GM04503 (cell line): ENCODE measurements at places on chromosomes 6 and 20.

- DNase-seq: no peak
These were observed 105.0 kb downstream of the VEGFA start for GRCh38 chr6:43874814-43875590.

- DNase-seq: no peak
These were observed 936 bp downstream of the ZDHHC14 start for GRCh38 chr6:157381631-157382621.

- peak; percentile 4 for DNase-seq
These were observed 270.5 kb downstream of the BMP2 start for GRCh38 chr20:7038029-7038428.

- DNase-seq: peak; percentile 87
These were observed 59.2 kb downstream of the TRAM2 start for GRCh38 chr6:52517502-52518278.

- DNase-seq: no peak
These were observed 130.6 kb upstream of the INSM1 start for GRCh38 chr20:20237093-20237959.

- peak; percentile 100 for DNase-seq
These were observed 191.8 kb upstream of the MAN1A1 start for GRCh38 chr6:119541132-119541905.

DNA sequence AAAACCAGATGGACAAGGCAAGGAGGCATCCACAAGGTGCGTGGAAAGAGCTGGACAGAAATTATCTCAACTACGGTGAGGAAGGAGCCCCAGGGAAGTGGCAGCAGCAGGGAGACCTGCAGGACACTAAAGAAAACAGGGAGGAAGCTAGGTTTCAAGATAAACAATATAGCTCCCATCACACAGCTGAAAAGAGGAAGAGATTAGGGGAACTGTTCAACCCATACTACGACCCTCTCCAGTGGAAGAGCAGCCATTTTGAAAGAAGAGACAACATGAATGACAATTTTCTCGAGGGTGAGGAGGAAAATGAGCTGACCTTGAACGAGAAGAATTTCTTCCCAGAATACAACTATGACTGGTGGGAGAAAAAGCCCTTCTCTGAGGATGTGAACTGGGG is 26.8 kb downstream of the TRMT6 start:
- DNase-seq: no peak

DNA sequence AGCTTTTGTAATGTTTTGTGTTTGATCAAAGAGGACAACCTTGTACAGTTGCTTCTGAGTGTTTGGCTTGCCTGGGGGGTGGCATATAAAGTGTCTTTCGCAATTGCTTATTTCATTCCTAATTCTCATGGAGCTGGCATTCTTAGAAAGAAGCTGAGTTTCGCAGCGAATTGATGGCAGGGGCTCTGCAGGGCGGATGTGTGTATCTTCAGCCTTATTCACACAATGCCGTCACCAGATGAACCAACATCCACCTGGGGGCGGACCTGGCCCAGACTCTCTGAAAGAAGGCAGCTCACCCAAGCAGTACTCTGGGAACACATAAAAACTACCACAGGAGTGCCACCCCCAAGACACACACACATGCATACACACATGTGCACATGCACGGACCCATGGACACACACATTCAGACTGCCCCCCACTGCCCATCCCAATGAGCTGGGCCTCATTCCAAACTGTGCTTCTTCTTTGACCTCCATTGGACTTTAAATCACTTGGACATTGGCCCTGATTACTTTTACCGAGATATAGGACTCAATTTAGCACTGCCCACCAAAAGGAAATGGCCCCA is 55.4 kb upstream of the FOXQ1 start:
- no peak for DNase-seq

GRCh38 chr20:59723607-59724456 is 119.5 kb downstream of the PHACTR3 start:
- no peak for DNase-seq

DNA sequence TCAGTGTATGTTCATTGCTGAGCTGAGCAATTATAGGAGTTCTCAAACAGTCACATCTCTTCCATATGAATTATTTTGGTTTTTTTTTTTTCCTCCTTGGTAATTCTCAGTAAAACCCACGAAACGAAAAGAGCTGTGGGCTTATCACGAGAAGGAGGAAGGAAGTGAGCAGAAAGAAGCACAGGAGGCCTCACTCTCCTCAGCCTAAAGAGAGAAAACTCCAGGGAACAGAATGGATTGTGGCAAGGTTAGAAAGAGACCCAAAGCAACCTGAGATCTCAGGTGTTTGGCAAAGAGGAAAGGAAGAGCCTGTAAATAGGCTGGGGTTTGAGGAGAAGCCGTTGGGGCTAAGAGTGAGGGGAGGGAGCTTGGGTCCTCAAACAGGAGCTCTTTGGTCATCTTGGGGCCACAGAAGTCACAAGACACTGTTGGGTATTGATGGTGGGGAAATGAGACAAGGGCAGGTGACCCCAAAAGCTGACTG is 67.8 kb upstream of the CITED2 start:
- DNase-seq: no peak

DNA sequence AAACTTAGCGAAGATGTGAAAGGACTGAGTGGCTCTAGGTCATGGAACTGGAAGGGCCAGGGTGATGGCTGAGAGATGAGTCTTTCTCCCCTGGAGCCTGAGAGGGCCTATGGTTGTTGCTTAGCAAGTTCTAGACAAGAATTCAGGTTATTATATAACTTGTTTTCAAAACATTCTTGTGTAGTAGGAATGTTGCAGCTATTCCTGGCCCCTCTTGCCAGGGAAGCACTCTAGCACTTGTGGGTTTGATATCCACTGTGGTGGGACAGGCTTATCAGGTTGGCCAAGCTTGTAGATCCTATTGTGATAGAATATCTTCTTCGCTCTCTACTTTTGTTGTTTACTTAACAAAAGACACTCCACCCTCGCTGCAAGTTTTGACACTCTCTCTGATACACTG is 211.8 kb upstream of the CITED2 start:
- no peak for DNase-seq

DNA sequence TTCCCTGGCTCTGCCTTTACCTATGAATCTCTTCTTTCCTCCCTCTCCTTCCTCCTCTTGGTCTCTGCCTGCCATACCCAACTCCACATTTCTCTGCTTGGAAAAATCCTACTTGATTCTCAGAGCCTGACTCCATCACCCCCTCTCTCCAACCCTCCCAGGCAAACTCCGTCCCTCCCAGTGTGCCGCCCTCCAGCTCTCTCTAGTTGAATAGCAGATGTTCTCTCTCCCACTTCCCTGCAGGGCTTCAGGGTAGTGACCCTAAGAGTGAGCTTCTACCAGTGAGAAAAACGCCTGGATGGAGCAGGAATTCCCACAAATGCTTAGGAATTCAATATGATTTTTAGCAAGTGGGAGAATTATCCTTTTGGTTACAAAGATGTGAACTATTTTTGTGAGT is 141.6 kb downstream of the MTHFD1L start:
- no peak for DNase-seq

- no peak for DNase-seq
These were observed 7.2 kb upstream of the THEMIS start for GRCh38 chr6:127907960-127908640.

DNA sequence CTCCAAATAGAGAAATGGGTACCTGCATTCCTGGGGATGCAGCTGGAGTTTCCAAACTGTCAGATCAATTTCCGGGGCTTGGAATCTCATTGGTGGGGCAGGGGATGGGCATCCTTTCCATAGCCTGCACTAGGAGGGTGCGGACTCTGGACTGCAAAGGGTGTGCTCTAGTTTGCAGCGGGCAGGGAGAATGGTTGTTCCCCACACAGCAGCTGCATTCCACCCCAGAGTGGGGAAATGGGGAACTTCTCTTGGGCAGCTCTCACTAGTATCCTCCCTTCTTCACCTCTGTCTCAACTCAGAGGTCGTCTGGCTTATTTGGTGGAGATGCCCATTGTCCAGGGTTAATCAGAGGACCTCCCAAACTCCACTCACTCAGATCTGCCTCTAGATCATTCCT is 34.5 kb upstream of the CDKN1A start:
- no peak for DNase-seq

GRCh38 chr20:39282619-39283092 is 320.5 kb downstream of the DHX35 start:
- no peak for DNase-seq

- DNase-seq: no peak
These were observed 32.8 kb upstream of the POPDC3 start for GRCh38 chr6:105212587-105212986.

GRCh38 chr20:8912731-8913130 is 156.2 kb upstream of the PLCB4 start:
- DNase-seq: no peak

- no peak for DNase-seq
These were observed 35.8 kb downstream of the SLC2A4RG start for GRCh38 chr20:63775096-63775978.

DNA sequence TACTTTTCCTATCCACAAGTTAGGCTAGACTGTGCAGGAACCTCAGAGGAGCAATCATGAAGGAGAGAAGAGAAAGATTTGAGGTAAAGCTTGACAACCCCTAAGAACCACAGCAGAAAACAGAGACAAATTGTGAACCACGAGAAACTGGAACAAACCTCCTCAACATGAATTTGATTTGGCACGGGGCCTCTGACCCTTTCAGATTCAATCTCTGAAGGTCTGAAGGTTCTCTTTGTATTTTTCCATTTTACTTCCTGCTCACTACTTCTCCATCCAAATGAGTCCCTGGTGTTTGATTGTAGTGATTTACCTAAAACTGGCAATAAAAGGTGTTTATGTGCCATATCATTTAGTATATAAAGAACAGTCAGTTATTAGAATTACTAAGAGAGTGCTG is 126.1 kb upstream of the STXBP5 start:
- no peak for DNase-seq

- no peak for DNase-seq
These were observed 274.3 kb upstream of the FERMT1 start for GRCh38 chr20:6397115-6397514.

DNA sequence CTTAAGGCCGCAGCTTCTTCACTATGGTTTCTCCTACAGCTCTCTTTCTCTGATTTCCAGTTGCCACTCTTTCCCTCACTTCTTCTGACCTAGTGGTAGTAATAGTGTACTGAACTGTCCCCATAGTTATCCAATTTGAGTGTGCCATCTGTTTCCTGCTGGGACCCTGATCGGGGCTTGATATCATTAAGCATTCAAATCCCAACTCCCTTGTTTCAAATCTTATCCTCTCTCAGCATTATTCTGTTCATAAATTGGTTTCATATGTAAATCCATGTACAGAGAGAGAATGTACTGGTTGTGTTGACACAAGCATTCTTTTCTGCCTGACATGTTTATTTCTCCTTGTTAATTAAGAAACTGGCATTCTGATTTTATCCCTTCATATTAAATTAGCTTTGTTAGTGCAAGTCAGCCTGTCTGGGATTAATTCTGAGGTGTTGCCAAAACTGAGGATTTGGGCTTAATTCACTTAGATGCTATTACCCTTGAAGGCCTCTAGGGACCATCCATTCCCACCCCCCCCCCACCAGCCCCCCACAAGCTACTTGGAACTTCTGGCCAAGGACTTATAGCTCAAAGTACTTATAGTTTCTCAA is 84.6 kb upstream of the PROKR2 start:
- DNase-seq: no peak

GRCh38 chr6:33979750-33980149 is 166.1 kb downstream of the GRM4 start:
- no peak for DNase-seq

DNA sequence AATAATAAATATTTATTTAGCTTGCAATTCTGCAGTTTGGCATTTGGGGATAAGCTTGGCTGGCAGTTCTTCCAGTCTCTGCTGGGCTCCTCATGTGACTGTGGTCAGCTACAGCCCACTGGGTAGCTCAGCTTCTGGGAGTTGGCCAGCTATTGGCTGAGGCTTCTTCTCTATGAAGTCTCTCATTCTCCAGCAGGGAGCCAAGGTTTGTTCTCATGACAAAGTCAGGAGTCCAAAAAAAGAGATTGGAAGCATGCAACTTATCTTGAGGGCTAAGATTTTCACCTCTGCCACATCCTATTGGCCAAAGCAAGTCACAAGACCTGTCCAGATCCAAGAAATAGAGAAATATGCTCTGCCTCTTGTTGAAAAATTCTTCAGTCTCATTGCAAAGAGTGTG is 94.6 kb downstream of the SNAP25 start:
- DNase-seq: no peak

DNA sequence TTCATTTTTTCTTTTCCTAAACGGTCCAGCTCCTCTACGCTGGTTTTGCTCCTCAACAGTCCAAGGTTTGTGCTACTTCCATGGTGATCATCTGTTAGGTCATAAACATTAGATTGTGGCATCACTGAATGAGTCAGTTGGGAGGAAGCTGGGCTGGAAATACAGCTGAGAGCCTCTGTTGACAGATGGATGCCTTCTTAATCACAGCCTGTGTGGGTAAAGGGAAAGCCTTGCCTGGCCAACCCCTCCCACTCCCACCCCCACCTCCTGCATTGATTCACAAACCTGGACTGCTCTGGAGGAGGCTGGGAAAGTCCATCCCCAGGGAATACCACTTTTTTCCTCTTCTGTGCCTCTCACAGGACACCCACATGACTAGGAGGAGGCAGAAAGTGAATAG is 180.6 kb upstream of the CCN2 start:
- DNase-seq: peak; percentile 99

- DNase-seq: no peak
These were observed 9.0 kb downstream of the ZSWIM3 start for GRCh38 chr20:45866454-45866853.

GRCh38 chr6:84242265-84242664 is 14.8 kb upstream of the CEP162 start:
- no peak for DNase-seq

DNA sequence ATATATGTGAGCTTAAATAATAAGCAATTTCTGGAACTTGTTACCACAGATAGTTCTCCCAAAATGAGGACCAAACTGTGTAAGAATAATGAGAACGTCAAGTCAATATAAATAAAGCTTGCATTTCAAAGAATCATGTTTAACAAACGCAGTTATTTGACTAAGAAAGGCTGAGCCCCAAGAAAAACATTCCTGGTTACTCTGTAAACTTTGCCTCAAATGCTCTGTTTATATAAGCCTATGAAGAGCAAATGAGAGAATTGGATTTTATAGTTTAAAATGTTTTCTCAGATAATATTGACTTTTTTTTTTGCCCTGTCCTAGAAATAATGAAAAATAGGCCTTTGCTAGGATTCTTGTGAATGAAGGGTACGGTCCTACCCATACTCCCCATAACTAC is 81.3 kb downstream of the C6orf52 start:
- DNase-seq: no peak

DNA sequence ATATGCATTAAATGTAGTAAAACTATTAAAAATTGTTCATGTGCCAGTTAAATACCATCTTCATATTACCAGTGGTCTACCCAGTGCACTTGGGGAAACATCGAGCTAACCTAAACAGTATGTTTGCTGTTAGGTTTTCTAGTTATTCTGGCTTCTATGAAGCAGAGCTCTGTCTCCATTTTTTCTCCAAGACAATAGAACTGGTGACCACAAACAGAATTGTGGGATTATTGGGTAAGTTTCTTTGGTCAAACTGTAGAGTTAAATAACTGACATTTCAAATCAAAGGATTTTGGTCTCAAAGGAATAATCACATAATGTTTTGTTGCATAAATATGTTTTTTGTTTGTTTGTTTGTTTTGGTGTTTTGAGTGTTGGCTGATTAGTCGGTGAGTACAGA is 40.5 kb upstream of the EDN3 start:
- DNase-seq: no peak
